NCI-H1436 (cell line): ENCODE measurements at places on chromosomes 7 and 10.

DNA sequence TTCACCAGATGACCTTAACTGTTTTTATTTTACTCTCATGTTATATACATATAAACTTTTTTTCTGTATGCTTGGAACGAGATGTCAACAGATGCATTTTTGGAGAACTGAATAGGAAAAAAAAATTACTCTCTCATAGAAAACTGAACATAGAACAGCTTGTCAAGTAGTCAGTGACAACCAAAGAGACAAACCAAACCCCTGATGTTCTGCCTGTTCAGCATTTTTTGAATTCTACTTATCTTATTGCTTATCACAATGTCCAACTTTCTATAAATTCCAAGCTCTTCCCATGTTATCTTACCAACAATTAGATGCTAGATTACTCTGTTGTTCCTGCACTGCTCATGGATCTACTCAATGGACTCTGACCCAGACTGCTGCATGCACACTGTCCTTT is 95.2 kb downstream of the VPS41 start:
- no peak for DNase-seq

GRCh38 chr10:109920016-109920415 is 3.3 kb downstream of the XPNPEP1 start:
- no peak for DNase-seq

- DNase-seq = no peak
These were observed 165.9 kb downstream of the ABCA13 start for GRCh38 chr7:48337012-48337621.

- no peak for DNase-seq
These were observed 22.2 kb downstream of the ARHGAP21 start for GRCh38 chr10:24701447-24701846.

- no peak for DNase-seq
These were observed 81.4 kb downstream of the ABLIM1 start for GRCh38 chr10:114576716-114577115.
